Stimulated activated CD4-positive, alpha-beta T cell treated with anti-CD3 and anti-CD28 coated beads, Interleukin-4, amount 100 ng/mL, for 24 hours (primary cell): ENCODE measurements at places on chromosomes 11 and 22.

- DNase-seq: no peak
Observed at GRCh38 chr11:2446590-2447252, 1.9 kb downstream of the KCNQ1 start.

DNA sequence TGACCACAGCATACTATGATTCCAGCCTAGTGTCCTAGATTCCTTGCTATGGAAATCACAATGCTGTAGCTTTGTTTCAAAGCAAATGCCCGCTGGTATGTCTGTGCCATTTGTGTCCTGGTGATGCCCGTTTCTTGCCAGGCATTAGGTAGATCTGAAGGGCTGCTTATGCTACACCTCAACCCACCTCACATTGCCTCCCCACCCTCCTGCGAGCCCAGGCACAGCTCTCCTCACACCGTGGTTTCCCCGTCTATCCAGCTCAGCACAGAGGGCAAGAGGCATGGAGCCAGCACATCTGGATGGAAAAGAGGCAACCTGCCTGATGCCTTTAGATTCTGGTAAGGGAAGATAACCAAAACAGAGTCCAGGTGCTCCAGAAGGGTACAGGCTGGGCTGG, 307.4 kb upstream of the B3GAT1 start:
- no peak for DNase-seq

GRCh38 chr11:19253153-19253745, 12.5 kb upstream of the E2F8 start:
- no peak for DNase-seq

GRCh38 chr11:35525501-35526175, at the start of gene PAMR1:
TSS of gene PAMR1 (minus strand) at chr11:35525616. CDS start at chr11:35525585, 31 bp downstream.
- DNase-seq: no peak

DNA sequence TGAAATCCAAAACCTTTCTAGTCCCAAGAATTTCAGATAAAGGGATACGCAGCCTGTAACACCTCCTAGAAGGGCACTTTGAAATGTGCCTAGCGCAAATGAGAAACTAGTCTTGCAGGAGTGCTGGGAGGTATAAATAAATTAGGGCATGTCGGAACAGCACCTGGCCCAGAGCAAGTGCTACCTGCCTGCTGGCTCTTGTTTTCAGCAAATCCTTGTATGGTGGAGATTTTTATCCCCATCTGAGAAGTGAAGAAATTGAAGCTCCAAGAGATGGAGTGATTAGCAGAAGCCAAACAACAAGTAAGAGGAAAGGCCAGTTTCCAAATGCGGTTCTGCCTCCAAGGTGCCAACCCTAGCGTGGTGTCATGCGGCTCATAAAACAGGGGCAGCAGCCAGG, 36.7 kb upstream of the TFIP11 start:
- DNase-seq: no peak

DNA sequence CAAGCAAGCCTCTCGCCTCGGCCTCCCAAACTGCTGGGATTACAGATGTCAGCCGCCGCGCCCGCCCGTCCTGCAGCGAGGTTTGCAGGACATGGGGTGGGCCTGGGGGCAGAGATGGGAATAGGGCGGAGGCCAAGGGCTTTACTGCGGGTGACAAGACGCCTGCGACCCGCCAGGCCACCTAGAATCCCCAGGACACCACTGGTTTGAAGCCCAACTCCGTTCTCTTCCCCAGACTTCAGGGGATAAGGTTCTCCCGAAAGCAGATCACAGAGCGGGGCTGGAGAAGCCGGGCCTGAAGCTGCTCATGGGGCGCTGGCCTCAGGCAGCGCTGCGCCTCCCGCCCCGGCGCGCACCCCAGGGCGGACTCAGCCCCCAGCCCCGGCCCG, 354 bp downstream of the POLR2L start:
- DNase-seq: no peak

GRCh38 chr11:134582770-134583095, 170.7 kb upstream of the B3GAT1 start:
- DNase-seq: no peak

DNA sequence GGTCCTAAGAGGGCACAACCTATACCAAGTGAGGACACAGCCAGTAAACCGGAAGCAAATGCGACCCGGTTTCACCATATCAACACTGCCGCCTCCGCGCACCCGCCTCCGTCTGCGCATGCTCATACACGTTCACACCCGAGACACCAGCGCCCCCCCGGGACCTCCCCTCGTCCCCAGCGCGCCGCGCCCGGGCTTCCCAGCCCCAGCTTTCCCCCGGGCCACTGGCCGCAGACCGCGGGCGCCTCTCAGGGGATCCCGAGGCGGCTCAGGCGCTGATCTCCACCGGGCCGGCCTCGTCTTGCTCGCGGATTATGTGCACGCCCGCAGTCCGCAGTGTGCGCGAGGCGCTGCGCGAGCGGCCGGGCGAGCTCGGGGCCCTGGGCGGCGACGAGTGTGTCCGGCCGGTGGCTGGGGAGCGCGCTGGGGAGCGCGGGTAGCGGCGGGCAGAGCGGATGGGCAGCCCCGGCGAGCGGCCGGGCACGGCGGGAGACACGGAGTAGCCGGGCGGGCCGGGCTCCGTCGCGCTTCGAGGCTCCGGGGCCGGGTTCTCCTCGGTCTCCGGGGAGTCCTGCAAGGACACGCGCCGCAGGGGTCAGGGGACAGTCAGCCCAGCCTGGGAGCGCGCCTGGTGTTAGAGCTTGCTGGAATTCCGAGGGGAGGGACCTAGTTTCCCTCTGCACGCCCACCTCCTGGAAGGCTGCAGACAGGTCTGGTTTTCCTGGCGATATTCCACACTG, 2.0 kb downstream of the HEPN1 start:
- peak; percentile 78 for DNase-seq

DNA sequence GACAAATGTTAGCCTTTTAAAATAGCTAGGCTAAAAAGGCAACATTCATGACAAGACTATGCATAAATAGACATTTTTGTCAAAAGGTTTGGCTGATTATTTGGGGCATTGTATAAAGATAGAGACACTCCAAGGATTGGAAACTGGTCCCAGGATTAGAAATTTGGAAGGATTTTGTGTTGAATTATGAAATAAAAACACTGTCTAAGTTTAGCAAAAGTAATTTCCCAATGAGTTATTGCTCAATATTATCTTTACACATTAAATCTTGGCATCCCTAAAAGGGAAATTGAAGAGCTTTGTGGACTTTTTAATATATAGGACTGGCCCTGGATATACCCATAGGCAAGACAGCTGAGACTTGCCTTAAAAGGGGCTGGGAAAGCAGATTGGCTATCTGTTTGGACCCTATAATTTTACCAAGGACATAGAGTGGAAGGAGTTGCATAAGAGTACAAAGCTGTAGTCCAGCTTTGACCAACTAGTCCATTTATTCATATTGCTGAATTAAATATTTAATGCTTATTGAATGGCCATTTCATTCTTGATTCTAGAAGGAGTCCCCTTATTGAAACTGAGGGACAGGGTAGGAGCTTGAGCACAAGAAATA, 382.7 kb downstream of the METTL15 start:
- no peak for DNase-seq

- peak; percentile 51 for DNase-seq
Observed at GRCh38 chr22:49827853-49828598, at the start of gene BRD1. TSS of gene BRD1 (minus strand) at chr22:49827873. CDS start at chr22:49824317, 3,556 bp downstream.

DNA sequence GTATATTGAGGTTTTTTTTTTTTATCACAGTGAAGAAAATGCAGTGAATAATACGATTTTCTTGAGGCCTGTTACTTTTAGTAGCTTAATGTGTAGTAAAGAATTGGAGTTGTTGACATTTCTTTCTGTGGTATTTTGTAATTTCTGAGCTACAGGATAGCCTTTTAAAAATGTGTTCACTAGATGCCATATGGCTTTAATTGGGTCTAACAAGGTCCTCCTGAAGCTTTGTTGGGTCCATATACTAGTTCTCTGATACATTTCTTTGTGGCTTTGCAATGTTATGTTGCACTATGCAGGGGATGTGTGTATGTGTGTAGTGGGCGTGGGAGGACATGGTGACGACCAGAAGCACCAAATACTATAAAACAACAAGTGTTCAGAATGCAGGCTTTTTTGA, 25.1 kb downstream of the FBXO7 start:
- DNase-seq: no peak

DNA sequence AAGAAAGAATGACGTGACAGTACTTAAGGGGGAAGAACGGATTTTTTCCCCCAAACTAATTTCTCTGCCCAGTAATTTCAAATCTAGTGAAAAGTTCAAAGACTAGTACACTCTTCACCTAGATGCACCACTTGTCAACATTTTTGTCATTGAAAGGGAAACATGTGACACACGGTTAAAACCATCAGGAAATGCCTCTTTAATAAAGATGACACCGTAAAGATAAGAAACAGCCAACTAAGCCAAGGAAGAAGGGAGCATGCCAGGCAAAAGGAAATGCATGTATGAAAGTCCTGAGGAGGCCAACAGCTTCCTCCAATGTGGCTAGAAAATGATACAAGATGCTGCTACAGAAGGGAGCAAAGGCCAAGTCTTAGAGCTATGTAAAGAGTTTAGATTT, 49.4 kb downstream of the RSF1 start:
- no peak for DNase-seq

DNA sequence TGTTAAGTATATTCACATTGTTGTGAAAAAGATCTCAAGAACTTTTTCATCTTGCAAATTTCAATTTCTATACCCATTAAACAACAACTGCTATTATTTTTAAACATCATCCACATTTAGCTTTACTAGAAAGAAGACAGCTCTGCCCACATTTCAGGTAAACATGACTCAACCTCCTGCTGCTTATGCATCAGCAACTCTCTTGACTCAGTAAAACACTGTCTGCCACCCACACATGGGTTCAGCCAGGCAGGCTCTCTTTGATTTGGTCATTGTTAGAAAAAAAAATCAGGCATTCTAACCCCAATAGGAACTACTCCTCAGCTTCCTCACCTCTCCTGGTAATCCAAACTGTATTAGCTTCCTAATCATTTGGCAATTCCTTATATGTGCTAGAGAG, 5.1 kb upstream of the ENDOD1 start:
- DNase-seq: peak; percentile 78

DNA sequence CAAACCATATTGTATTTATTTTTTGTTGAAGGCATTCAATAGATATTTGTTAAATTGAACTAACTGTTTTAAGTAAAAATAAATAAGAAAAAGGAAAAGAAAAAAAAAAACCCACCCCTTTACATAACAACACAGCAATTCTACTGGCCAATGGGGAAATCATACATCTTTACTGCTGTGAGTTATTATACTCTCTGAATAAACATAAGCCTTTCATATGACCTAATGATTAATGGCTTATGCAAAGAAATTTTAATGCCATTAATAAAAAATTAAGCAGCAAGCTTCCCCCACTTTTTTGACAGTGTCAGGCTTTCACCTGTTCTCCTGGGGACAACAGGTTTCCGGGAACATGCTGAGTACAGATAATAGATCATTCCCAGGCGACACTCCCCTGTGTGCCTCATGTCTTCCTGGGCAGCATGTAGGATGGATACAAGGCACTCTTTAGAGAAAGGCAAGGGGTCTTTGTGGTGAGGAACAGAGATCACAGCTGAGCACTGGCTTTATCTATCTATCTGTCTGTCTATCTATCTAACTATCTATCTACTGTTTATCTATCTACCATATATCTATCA, 676.0 kb downstream of the NTM start:
- DNase-seq: no peak

DNA sequence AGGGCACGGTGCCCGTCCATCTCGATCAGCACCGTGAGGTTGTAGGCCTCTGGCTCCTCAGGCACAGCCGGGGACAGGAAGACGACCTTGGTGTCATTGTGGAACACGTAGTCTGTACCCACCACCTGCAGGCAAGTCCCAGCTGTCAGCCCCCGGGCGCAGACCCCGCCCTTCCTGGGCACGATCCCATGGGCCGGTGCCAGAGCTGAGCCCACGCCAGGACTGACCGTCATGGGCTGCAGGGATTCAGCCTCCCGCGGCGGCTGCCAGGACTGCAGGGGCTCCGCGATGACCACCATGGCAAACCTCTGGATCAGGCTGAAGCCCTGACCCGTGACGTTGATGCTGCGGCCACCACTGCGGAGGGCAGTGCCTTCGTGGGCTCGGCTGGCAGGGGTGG, 11.8 kb upstream of the MAPK11 start:
- no peak for DNase-seq

- DNase-seq: no peak
Observed at GRCh38 chr11:113435190-113435968, 39.8 kb downstream of the DRD2 start.

DNA sequence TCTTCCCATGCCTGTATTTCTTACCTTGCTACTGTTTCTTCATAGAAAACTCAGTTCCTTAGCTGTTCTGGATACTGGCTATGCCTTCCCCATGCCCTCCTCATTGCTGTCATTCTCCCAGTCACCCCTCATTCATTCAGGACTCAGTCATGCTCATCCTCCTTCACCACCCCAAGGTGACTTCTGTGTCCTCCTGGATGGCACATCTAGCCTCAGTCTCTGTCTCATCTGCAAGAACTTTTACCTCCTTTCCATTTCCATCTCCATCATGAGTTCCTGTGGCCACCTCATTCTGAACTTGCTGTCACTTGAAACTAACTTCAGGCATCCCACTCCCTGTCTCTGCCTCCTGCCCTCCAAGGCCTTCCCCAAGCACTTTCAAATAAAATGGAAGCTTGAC, 42.3 kb downstream of the PANX1 start:
- DNase-seq: no peak

GRCh38 chr11:48011798-48012391, 31.5 kb downstream of the PTPRJ start:
- peak; percentile 71 for DNase-seq

- no peak for DNase-seq
Observed at GRCh38 chr22:38348751-38349496, 31.7 kb upstream of the CSNK1E start.

DNA sequence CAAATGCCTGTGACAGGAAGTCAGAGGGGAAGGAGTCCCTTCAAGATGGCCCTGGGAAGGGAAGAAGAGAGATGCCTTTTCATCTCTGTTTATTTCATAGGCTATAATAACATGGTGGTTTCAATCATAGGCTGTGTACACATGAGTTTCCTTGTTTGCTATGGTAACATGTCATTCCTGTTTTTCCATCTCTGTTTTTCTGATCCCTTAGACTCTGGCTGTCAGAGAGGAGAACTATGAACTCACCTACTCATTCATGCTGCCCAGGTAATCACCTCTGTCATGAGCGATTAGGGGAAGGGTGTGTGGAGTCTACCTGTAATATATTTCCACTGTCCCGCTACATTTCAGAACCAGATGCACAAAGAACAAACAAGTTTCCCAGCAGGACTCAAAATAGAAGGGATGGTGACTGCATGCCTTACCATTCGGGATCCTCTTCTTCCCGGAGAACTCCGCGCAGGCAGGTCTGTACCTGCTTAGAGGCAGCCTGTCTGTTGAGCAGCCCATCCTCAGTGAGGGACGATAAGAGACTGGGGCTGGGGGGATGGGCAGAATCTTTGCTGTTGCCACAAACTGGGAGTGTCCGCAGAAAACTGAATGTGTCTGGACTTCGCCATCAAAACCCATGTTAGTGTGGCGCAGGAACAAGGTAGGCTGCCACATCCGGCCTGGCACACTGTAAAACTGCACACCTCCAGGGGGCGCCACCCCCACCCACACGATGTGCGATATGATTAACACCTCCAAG, 7.1 kb upstream of the PEX26 start:
- DNase-seq: no peak

- DNase-seq: no peak
Observed at GRCh38 chr11:2902784-2903671, 17.5 kb upstream of the CDKN1C start.

GRCh38 chr11:35536470-35536869, 11.1 kb upstream of the PAMR1 start:
- DNase-seq: no peak
